ENCODE measurements at places on chromosomes 1 and 21.

GRCh38 chr1:5493851-5494311 lies 498.3 kb downstream of the NPHP4 start:
- DNase-seq, result no peak

- no peak for DNase-seq
These were observed 75.1 kb upstream of the PGBD5 start for GRCh38 chr1:230501242-230501641.

DNA sequence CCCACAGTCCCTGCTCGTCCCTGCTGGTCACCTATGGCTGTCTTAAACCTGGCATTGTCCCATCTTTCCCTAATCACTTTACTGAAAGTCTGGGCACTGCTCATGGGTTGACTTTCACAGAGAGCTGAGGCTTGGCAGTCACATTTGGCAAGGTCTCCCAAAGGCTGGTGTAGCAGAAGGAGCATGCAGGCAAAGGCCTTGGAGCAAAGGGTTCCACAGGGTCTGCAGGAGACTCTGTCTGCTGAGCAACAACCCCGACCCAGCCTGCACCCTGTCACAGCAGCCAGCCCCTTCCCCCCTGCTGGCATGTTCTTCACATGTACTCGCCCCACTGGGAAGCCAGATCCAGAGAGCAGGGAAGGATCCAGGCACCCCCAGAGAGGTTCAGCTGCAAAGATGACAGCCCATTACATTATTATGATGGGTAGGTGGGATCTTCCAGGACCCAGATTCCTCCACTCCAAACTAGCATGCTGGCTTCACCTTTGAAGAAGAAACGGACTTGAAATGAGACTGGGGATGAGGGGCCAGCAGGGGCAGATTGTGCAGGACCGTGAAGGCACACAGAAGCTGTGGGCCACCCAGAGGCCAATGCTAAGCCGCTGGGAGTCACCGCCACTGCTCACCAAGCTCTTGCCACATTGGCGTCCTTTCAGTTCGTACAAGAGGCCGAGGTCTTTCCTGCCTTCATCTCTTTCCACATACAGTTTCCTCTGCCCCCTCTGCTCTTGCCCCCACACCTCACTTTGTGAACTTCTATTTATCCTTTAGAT lies 14.2 kb upstream of the TMEM125 start:
- no peak for DNase-seq

DNA sequence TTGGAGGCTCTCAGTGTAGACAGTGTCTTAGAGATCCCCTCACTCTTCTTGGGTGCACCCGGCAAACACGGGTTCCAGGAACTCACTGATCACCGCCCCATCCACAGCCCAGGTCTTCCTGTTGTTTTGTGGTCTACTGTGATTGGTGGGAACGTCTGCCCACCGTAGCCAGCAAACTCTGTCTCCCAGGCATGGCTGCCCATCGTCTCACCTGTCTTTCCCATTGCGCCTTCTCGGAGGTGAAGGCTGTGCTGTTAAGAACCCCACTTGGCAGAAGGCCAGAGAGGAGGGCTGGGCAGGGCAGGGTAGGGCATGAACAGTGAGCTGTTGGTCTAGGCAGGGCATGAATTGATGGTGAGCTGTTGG lies 14.1 kb upstream of the KCNA2 start:
- DNase-seq, result no peak

GRCh38 chr1:80218112-80218511 lies 1211.6 kb upstream of the ADGRL4 start:
- DNase-seq, result no peak

DNA sequence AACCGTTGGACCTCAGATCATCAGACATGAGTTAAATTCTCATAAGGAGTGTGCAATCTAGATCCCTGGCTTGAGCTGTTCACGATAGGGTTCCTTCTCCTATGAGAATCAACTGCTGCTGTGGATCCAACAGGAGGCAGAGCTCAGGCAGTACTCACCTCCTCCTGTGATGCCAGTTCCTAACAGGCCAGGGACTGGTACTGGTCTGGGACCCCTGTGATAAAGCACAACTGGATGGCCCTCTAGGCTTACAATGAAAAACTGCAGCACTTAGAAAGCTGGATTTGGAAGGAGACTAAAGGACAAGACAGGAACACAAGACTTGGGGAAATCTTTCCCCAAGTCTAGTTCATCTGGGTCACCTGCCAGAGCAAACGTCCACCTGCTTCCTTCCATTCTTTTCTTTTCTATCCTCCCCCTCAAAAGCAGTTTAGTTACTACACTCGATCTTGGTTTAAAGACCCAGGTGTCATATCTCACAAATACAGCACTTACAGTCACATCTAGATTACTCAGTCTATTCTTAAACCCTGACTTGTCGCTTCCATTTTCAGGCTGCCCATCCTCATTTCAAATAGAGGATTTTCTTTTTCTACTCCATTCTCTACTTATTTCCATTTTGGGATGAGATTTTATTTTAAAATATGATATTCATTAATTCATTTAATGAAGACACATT lies 59.8 kb downstream of the PTPN14 start:
- no peak for DNase-seq

DNA sequence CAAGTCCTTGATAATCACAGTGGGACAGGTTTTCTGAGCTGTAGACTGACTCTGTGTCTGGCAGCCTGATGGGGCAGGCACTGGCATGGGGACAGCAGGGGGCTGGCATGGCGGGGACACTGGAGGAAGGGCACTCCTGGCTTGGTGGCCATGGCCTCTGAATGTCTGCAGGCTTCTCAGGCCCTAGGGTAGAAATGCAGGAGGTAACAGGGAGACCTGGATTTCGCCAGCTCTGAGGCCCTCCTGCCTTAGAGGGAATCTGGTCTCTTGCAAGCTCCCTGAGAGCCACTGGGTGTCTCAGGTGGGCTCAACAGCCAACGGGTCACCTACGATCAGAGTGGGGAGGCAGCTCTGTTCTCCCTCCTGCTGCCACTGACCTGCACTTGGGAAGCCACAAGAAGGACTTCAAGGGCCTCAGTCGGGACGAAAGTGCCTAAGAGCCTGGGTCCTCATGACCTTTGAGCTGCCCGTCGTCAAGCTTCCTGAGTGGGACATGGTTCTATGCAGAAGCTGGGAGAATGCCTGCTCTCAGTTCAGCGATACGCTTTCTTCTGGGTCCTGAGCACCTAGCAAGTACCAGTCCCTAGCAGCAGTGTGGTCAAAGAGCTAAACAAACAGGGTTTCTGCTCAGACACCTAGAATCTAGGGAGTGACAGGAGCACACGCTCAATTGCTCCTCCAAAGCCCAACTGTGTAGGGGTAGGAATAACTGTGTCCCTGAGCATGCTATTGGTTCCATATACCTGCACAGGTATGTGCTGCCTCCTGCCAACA lies 569.0 kb downstream of the PTPRU start:
- DNase-seq, result no peak

DNA sequence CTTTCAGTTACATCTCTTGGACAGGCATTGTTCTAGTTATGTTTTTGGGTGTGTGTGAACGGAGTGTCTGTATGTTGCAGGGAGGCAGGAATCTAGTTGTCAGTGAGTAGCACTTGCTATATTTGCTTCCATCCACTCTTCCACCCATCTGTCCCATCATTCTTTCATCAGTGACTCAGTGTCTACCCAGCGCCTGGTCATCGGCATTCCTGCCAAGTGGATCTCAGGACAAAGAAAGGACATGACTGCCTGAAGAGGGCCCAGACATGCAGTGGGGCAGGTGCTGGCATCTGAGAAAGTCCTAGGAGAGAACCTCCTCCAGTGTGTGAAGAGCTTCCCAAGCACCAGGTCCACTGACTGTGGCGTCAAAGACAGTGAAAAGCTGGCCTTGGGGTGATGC lies 27.3 kb upstream of the MAGOH start:
- DNase-seq, result no peak

- no peak for DNase-seq
These were observed 46.0 kb upstream of the POFUT2 start for GRCh38 chr21:45333583-45334121.

- peak; percentile 59 for DNase-seq
These were observed 97.7 kb upstream of the JUN start for GRCh38 chr1:58881471-58881994.

GRCh38 chr1:175797576-175797975 lies 54.2 kb upstream of the TNR start:
- DNase-seq, result no peak

DNA sequence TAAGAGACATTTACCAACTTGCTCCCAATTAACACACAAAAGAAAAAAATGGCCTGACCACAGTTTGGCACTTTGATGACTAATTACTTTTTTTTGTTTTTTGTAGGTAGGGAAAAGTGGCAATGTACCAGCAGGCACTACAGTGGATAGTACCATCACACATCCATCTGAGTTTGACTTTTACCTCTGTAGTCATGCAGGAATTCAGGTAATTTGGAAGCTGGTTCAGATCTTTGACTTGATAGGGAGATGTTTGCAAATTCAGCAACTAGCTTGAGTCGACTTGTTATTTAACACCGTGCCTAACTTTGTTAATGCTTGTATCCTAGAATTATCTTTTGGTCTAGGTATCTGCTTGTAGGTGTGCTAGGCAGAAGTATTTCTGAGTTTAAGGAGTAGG lies 33.0 kb upstream of the AGO1 start:
- DNase-seq, result no peak

DNA sequence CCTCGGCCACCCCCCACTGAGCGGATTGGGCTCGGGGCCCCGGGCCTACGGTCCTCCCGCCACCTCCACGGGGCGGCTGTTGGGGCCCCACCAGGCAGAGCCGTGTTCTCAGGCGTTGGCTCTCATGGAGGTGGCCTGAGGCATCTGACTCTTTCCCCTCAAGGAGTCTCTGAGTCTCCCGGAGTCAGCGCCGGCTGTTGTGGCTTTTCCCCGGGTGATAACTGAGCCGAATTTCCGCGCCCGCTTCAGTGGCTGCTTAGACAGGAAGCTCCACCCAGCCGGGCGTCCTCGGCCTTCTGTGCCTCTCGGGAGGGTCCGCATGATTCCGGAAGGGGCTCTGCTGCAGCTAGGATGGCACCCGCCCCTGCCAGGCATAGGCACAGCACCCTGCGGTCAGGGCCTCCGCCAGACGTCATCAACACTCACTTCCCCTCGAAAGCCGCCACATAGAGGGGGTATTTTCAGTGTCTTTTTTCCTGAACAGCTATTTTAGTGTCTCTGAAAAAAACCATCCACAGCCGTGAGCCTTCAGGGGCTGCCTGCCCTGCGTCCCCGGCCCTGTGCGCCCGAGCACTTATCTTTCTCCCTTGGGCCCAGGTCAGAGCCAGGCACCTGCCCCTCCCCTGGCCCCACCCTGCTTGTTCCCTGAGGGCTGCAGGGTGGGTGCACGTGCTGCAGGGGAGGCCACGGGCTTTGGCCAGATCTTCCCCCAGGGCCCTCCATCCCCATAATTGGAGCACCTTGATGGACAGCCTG lies 72.9 kb downstream of the SKI start:
- DNase-seq, result no peak

GRCh38 chr21:16085421-16085820 lies 355.6 kb downstream of the USP25 start:
- DNase-seq, result no peak

DNA sequence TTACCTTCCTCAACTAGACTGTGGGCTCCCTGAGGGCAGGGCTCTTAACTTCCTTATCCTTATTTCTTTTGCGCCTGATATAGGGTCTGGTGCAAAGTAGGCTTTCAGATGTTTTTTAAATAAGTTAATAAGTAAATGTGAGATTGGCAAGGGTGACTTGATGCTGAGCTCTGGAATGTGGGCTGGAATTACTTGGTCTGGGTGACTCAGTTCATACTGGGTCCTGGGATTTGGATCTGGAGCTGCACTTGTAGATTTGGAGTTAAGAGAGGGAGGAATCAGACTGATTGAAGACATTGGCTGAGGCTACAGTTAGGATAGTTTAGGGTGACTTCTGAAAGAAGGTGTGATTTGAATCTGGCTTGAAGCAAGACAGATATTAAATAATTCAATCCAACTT lies 190.9 kb downstream of the GIPC2 start:
- no peak for DNase-seq

GRCh38 chr21:35048183-35048601 lies 910 bp downstream of the RUNX1 start:
- no peak for DNase-seq

GRCh38 chr1:37682334-37682987 lies 9.9 kb upstream of the CDCA8 start:
- DNase-seq, result no peak

GRCh38 chr1:235050911-235051360 lies 77.7 kb downstream of the TOMM20 start:
- no peak for DNase-seq

GRCh38 chr1:166900987-166901386 lies 24.9 kb upstream of the TADA1 start:
- no peak for DNase-seq

GRCh38 chr1:3467096-3468036 lies 12.9 kb downstream of the ARHGEF16 start:
- DNase-seq, result no peak

DNA sequence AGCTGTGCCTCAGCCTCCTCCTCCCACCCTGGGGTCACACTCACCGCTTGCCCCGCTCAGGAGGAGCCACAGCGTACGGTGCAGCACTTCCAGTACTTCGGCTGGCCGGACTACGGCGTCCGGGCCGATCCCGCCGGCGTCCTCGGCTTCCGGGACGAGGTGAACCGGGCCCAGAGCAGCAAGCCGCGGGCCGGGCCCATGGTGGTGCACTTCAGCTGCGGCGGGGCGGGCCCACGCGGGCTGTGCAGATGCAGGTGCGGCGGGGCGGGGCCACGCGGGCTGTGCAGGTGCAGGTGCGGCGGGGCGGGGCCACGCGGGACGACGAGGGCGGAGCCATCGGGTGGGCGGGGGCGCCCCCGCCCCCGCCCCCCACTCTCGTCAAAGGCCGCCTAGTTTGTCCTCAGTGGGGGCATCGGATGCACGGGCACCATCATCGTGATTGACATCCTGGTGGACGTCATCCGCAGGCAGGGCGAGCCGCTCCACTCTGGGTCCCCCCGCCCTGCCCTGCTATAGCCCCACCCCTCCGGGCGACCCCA lies 5.5 kb downstream of the RNF223 start:
- no peak for DNase-seq

DNA sequence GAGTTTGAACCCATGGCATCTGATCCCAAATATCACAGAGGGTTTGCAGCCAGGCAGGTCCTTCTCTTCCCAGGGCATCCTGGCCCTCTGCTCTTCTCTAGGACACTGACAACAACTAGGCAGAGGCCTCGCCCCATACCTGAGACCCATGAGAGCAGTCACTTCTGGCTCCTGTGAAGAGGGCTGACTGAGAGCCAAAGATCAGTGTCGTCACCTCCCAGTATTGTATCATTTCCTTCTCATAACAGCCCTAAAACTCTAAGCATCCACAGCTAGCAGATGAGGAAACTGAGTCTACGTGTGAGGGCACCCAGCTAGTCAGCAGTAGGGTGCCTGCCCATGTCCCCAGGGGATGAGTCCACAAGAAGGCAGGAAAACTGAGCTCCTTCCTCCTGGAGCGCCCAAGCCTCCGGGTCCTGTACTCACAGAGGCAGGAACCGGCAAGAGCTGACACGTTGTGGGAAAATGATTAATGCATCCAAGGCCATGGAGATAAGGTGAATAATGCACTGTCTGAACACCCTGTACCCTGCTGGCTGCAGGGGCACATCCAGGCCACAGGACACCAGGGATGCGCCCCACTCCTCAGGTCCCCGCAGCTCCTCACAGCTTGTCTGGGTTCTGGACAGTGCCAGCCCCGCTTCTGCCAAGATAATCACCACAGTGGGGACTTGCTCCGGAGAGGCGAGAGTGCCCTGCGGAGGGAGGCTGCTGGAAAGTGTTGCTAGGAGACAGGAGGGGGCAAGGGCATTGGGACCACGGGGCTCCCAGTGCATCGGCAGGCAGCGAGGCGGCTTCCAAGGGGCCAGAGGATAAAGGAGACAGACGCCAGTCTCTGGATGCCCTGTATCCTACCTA lies 340.0 kb downstream of the NPHP4 start:
- DNase-seq, result no peak

Measured in GM04503 (cell line).